Stomach (tissue), 19 donors: ENCODE measurements at places on chromosomes 11 and 22. TPM values are rescaled to one million over a fixed set of nuclear protein-coding genes. Genes with fewer than 3 reads are reported as not detected.

DNA sequence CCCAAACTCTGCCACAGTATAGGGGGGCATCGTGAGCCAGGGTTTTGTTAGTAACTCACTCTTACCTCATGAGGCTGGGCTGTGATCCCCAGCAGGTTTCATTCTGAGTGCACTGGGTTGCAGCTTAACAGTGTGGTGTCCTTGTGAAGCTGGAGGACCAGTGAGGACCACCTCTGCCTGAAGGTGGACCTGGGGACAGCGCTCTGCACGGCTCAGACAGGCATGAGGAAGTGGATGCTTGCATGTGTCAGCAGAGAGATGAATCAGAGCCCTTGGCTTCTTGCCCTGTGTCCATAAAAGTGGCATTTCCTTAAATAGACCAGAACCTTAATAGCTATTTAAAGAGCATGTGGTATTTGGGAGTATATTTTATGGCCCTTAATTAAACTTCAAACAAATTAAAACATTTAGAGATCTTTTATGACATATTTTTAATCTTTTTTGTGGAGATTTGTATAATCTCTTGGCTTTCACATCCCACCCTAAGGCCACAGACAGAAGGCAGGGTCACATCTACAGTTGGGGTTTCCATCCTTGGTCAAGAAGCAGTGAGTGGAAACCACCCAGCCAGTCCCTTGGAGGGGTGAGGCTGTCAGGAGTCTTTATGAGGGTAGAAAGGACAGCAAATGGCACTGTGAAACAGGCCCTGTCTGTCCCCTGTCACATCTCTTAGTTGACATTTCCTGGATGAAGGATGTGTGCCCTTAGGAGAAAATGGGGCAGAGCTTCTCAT is 24.8 kb upstream of the ADORA2A start:
- DNase-seq = peak; percentile 88
- H3K4me3 ChIP-seq = no peak overlapping the region
- H3K27me3 ChIP-seq = no peaks in the 10 kb centered on the region
- peaks cover 21% of the 10 kb centered on the region for H3K36me3 ChIP-seq
- peaks cover 17% of the 10 kb centered on the region for H3K4me1 ChIP-seq
- peak overlapping the region; percentile 76 for H3K27ac ChIP-seq

DNA sequence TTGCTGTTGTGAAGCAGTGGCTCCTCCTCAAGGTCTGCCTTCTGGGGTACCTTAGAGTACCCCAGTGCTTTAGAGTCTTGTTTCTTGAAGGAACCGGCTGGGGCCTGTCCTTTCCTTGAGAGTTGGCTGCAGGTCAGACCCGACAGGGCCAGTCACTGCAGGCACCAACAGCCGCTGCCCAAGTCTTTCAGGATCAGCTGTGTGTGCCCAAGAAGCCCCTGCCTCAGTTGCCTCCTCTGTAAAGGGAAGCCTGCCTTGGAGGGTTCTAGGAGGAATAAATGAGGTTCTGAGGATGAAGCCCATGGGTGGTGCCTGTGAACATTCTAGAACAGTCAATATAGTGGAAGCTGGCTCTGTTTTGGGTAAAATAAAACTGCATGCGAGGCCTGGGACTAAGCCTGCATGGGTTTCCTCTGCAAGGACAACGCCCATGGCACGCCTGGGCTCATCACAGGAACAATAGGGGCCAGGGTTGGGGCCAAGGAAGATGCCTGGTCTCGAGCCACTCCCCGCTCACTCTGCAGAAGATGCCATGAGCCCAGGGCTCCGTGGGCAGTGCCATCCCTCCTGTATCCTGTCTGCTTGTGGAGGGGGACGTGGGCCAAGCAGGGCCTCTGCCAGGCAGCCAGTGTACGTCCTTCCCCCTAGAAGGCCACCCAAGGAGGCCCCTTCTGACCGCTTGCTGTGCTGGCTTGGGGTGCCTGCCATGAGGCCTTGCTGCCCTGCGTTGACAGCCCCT is 81.6 kb downstream of the MED15 start:
- no peaks in the 10 kb centered on the region for H3K27me3 ChIP-seq
- H3K4me3 ChIP-seq = no peak overlapping the region
- no peaks in the 10 kb centered on the region for H3K4me1 ChIP-seq
- H3K27ac ChIP-seq = no peak overlapping the region
- H3K36me3 ChIP-seq = peaks cover 44% of the 10 kb centered on the region

GRCh38 chr11:19428206-19429002 is 187.7 kb upstream of the E2F8 start:
- H3K36me3 ChIP-seq = no peaks in the 10 kb centered on the region
- H3K4me3 ChIP-seq = no peak overlapping the region
- peak overlapping the region; percentile 70 for H3K27ac ChIP-seq
- H3K4me1 ChIP-seq = peaks cover 17% of the 10 kb centered on the region

USP2 gene
- 3.5 TPM for total RNA-seq

TCP11L1 gene
- 46.1 TPM for total RNA-seq

OR5A1 gene
- not detected for total RNA-seq

DNA sequence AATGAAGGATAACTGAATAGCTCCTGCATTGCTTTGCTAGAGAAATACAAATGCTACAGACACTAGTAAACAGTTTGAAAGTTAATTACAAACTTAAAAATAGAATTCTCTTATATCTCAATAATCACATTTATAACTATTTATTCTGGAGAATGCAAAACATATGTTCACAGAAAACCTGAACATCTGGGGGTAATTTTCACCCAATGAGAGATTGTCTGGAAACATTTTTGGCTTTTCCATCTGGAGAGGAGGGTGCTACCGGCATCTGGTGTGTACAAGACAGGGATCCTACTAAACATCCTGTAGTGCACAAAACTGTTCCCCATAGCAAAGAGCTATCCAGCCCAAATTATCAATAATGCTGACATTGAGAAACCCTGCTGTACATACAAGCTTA is 378.4 kb upstream of the CHORDC1 start:
- no peak overlapping the region for H3K4me3 ChIP-seq
- DNase-seq = no peak
- no peak overlapping the region for H3K27ac ChIP-seq
- no peaks in the 10 kb centered on the region for H3K4me1 ChIP-seq
- no peaks in the 10 kb centered on the region for H3K27me3 ChIP-seq
- no peaks in the 10 kb centered on the region for H3K36me3 ChIP-seq

DNA sequence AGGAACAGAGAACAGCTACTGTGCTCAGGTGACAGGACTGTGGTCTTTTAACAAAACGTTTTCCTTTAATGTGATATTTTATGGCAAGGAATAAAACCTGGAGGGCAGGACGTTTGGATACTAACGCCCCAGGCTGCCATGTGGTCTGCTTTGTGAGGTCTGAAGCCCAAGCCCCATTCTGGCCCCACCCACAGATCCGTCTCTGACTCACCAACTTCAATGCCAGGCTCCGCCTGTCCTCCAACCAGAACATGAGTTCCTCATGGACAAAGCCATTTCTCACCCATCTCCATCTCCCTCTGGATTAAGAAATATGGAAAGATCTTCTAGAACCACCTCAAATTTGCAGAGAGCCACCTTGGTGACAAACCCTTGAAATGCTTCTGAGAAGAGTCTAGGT is 148.8 kb downstream of the CRYBB2 start:
- H3K36me3 ChIP-seq = peaks cover 23% of the 10 kb centered on the region
- H3K27me3 ChIP-seq = no peaks in the 10 kb centered on the region
- peaks cover 22% of the 10 kb centered on the region for H3K4me1 ChIP-seq

DNA sequence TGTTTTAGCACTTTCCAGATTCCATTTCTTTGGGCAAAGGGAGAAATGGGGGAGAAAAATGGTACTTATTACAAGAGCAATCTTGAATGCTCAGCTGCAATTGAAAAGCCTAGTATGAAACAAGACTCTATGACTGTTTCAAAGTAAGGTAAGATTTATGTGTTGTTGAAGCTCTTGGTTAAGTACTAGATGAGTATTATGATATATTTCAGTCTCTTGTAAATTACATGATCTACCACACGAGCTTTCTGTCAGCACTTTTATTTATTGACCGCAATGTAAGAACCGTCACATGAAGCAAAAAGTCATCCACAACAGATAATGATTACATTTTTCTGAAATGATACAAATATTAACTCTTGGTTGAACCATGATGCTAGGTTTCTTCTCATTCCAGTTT is 906.7 kb upstream of the CHORDC1 start:
- no peaks in the 10 kb centered on the region for H3K27me3 ChIP-seq
- H3K36me3 ChIP-seq = no peaks in the 10 kb centered on the region
- no peaks in the 10 kb centered on the region for H3K4me1 ChIP-seq
- no peak overlapping the region for H3K27ac ChIP-seq
- no peak for DNase-seq
- no peak overlapping the region for H3K4me3 ChIP-seq

C11orf86 gene
- 0.37 TPM for total RNA-seq

DNA sequence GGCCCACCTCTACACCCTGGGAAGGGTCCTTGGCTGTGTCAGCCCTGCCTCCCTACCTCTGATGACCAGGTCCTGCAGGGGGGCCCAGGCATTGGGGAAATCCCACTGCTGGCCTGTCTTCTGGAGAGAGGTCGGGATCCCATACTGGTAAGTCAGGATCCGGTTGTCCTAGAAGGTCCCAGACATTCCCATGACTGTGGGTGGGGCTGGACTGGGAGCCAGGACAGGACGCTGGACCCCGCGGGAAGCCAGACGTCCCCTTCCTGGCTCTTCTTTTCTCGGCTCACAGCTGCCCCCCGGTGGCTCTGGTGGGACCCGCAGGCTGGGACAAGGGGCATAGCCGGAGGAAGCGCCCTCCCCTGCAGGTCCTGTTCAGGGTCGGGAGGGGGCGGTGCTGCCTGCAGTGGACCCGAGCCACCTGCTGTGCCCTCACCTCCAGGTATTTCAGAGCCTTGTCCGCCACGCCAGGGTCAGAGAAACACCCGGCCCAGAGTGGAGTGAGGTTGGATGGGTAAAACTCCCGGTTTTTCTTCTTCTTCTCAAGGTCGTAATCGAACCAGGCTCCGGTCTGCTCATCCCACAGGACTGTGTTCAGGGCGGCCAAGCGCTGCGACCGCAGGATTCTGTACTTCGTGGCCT is 20.0 kb downstream of the TREH start:
- H3K27me3 ChIP-seq = no peaks in the 10 kb centered on the region
- peak overlapping the region; percentile 35 for H3K27ac ChIP-seq
- no peak overlapping the region for H3K4me3 ChIP-seq
- peaks cover 3% of the 10 kb centered on the region for H3K36me3 ChIP-seq
- peak; percentile 92 for DNase-seq
- H3K4me1 ChIP-seq = peaks cover 14% of the 10 kb centered on the region

IGLL1 gene
- total RNA-seq = not detected

DNA sequence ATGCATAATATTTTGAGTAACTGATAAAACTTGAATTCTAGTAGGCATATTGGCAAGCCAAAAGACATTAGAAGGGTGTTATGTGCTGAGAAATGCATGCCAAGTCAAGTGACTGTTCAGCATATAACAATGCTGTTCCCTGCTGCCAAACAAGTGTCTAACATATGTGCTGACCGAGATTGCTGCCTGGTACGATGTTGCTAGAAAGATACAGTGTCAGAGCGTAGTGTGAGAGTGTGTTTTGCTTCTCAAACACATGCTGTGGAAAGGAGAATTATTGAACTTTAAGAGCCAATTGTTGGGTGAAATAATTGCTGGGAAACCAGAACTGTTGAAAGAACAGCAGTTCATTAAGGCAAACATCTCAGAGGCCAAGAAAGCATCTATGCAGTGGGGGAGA is 71.3 kb upstream of the GRIA4 start:
- H3K4me3 ChIP-seq = no peak overlapping the region
- no peaks in the 10 kb centered on the region for H3K4me1 ChIP-seq
- no peaks in the 10 kb centered on the region for H3K36me3 ChIP-seq
- no peaks in the 10 kb centered on the region for H3K27me3 ChIP-seq

NPAS4 gene
- total RNA-seq = 1.7 TPM

DNA sequence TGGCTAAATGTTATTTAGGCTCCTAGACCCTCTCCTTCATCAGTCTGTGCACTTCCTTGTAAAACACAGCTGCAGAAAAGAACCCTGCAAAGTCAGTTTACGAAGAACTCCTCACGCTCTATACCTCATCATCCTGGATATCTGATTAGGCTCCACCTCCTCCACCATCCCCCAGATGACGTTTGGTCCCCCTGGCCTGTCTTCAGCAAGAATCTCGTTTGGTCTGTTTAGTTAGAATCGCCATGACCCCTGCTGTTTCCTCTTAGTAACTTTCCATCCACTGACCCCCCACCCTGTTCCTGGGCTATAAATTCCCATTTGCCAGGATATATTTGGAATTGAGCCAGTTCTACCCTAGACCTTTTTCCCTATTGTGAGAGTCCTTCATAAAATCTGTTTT is 214.1 kb downstream of the OPCML start:
- no peaks in the 10 kb centered on the region for H3K36me3 ChIP-seq
- H3K27ac ChIP-seq = no peak overlapping the region
- H3K4me1 ChIP-seq = no peaks in the 10 kb centered on the region
- no peaks in the 10 kb centered on the region for H3K27me3 ChIP-seq
- DNase-seq = no peak
- H3K4me3 ChIP-seq = no peak overlapping the region

TSPAN18 gene
- total RNA-seq = 12.9 TPM

DNA sequence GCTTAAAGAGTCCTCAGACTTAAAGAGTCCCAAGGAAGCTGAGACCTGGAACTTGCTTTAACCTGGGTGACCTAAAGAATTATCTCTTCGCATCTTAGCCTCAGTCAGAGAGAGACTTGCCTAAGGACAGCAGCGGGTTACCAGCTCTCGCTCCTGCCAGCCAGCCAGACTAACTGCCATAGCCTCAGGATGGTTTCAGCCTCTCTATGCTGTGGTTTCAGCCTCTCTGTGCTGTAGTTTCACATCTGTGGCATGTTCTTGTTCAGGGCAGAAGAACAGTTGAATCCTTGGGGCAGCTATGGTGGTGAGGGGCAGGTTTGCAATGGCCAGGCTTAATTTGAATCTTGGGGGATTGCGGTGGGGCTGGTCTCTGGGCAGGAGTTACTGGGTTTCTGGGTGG is 2.3 kb downstream of the FRMD8 start:
- peak overlapping the region; percentile 78 for H3K4me3 ChIP-seq
- no peak for DNase-seq
- no peaks in the 10 kb centered on the region for H3K27me3 ChIP-seq
- H3K27ac ChIP-seq = peak overlapping the region; percentile 66
- peaks cover 63% of the 10 kb centered on the region for H3K4me1 ChIP-seq
- H3K36me3 ChIP-seq = peaks cover 50% of the 10 kb centered on the region

GRCh38 chr11:26572770-26573402 is 823 bp upstream of the MUC15 start:
- no peaks in the 10 kb centered on the region for H3K27me3 ChIP-seq
- H3K27ac ChIP-seq = no peak overlapping the region
- no peak overlapping the region for H3K4me3 ChIP-seq
- H3K4me1 ChIP-seq = no peaks in the 10 kb centered on the region

- DNase-seq = peak; percentile 87
- H3K27ac ChIP-seq = peak within 1 kb of the TSS; percentile 93
- H3K36me3 ChIP-seq = peaks cover 30% of the 10 kb centered on the region
- peak within 1 kb of the TSS; percentile 97 for H3K4me3 ChIP-seq
- peaks cover 11% of the 10 kb centered on the region for H3K27me3 ChIP-seq
Observed at GRCh38 chr11:65780770-65781151, at the start of gene AP5B1. AP5B1 (minus strand) TSS chr11:65780976; CDS start chr11:65780591, 385 bp downstream.

- no peak for DNase-seq
- H3K36me3 ChIP-seq = peaks cover 90% of the 10 kb centered on the region
- H3K4me1 ChIP-seq = no peaks in the 10 kb centered on the region
- no peaks in the 10 kb centered on the region for H3K27me3 ChIP-seq
Observed at GRCh38 chr11:67252831-67253239, 13.4 kb upstream of the GRK2 start.

GRCh38 chr11:93822359-93822758 is 28.1 kb downstream of the VSTM5 start:
- no peak for DNase-seq
- peaks cover 4% of the 10 kb centered on the region for H3K4me1 ChIP-seq
- H3K4me3 ChIP-seq = no peak overlapping the region
- H3K27ac ChIP-seq = no peak overlapping the region

FAR1 gene
- total RNA-seq = 119 TPM

DDIAS gene
- total RNA-seq = not detected

FIBIN gene
- 4.1 TPM for total RNA-seq

SYT12 gene
- not detected for total RNA-seq

SLC22A25 gene
- not detected for total RNA-seq

GRCh38 chr11:32006799-32007388 is 84.0 kb upstream of the RCN1 start:
- H3K27ac ChIP-seq = no peak overlapping the region
- H3K36me3 ChIP-seq = no peaks in the 10 kb centered on the region
- no peak overlapping the region for H3K4me3 ChIP-seq
- DNase-seq = peak; percentile 54
- H3K4me1 ChIP-seq = no peaks in the 10 kb centered on the region
